ENCODE measurements at places on chromosomes 4 and X.

- DNase-seq, result no peak
Measured at GRCh38 chr4:124181039-124181438, 531.5 kb downstream of the ANKRD50 start.

- DNase-seq, result no peak
Measured at GRCh38 chrX:17095161-17095560, 148.7 kb downstream of the REPS2 start.

DNA sequence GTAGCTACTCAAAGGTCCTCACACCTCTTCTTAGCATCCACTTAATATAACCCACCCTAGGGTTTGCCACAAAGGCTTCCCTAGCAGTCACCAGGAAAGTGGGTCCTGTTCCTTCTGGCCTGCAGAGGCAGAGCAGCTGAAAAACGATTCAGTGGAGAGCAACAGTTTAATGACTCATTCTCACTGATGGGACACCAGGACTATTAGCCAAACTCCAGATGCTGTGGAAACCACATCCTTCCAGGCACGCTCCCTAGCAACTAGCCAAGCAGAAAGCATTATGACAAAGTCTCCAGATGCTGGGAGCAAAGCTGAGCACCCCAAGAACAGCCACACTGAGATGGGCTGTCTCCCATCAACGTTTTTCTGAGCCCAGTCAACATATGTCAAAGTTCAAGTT, 30.3 kb upstream of the UTP14A start:
- no peak for DNase-seq

GRCh38 chr4:98416844-98417243, 155.7 kb downstream of the RAP1GDS1 start:
- no peak for DNase-seq

- peak; percentile 94 for DNase-seq
Measured at GRCh38 chr4:6917461-6918271, 8.0 kb downstream of the TBC1D14 start.

DNA sequence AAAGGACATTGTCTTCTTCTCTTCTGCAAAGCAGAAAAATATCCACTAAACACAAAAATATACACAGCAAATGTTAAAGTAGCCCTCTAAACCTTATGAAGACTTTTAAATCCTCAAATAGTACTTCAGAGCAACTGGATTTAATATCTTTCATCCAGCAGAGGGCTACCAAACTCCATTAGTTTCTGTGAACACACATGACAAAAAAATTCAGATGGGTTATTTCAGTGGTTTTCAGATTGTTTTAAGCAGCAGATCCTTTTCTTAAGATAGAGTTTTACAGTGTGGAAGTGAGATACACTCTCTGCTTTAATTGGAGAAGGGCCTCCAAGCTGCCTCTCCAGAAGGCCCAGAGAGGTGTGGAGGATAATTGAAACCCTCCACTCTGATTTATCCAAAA, 56.7 kb downstream of the ANK2 start:
- DNase-seq, result peak; percentile 35

DNA sequence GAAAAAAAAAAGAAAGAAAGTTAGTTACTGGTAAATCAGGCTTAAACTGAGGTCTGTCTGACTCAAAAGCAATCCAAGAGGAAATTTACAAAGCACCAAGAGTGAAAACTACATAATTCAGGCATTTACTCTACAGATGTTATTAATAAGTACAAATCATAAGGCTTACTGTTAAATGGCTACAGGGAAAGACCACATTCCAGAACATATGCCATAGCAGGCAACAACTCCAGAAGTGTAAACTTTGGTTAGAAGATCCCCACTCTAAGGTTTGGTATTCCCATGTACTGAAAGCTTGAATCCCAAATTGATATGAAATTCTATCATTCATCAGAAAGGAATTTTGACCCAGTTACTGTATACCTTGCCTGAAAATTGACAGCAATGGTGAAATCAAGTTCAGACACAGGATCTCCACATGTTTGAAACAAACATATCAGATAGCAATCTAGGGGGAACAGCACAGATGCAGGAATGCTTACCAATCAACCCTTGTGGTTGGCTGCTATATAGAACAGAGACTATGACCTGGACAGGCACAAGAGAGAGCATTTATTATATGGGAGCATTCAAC, 6.6 kb downstream of the USP26 start:
- no peak for DNase-seq

- DNase-seq, result no peak
Measured at GRCh38 chr4:16642897-16643296, 255.5 kb downstream of the LDB2 start.

DNA sequence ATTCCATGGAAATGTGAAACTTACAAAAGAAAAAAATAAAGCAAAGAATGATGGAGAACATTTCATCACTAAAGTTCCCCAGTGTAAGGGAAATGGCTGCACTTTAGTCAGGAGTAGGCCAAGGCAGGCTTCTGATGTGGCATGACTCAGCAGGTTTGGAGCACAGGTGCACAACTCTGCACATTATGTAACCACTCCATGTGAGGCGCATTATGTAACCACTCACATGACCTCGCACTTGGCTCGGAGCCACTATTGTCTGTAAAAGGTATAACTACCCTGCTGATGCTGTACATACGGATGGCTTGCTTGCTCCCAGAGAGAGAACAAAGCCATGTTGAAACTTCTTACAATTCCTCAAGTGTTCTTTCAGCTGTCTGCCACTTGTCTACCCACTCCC, 727.6 kb downstream of the TRAM1L1 start:
- DNase-seq, result no peak

DNA sequence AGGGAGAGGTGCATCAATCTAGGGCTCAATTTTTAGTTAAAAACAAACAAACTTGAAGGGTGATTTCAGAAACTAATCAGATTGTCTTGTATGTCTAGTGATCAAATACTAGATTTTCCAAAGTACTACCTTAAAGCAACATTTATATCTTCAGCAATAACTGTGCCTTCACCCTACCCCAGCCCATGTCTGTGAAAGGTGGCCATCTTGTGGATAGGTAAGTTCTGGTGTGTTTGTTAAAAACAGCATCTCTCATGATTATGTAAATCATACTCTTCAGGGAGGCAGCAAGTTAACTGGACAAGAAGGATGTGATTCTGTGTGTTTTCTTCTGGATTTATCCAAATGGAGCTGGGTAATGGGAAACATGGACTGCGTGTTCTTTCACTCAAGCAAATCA, 81.4 kb upstream of the ACSL1 start:
- DNase-seq, result no peak

GRCh38 chr4:19494961-19495360, 756.7 kb upstream of the SLIT2 start:
- no peak for DNase-seq

Data from NCI-H345 (cell line).